ENCODE measurements at places on chromosomes 7 and 10.

- DNase-seq: no peak
Observed at GRCh38 chr10:14356921-14357320, 26.2 kb upstream of the FRMD4A start.

DNA sequence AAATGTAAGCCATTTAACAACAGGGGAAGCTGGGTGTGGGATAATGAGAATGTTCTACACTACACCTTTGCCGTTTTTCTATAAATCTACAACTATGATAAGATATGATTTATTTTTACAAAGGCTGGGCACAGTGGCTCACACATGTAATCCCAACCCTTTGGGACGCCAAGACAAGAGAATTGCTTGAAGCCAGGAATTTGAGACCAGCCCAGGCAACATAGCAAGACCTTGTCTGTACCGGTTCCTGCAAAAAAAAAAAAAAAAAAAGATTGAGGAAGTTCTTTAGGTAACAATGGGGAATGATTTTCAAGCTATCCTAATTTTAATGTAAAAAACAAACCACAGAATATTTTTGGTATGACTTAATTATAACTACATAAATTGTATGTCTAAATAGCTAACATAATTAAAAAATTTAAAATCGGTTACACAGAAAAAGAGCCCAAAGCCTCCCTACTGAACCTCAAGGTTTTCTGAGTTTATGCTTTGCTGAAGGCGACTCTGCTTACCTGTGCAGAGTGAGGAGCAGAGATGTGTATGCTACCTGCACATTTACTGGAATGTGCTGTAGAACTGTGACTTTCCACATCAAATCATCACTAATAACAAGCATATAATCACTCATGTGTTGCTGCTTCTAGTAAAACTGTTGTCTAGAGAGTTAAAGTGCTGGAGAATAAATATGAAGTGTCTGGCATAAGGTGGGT lies 163.4 kb downstream of the ATE1 start:
- no peak for DNase-seq

DNA sequence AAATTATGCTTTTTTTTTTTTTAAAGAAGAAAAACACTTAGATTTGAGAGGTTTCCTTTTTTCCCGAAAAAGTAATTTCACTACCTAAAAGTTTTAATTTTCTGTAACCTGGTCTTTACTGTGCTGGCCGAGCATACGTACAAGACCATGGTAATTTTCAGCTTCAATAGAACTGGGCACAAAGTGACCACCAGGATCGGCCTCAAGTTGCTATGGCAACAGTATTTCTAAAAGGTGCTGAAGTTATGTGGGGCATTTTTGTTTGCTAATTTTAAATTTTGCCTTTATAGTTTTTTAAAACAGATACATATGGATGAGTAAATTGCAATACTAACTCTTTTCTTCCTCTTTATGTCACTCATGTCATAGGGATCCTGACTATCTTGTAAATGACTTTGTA lies 69.4 kb downstream of the FAM204A start:
- no peak for DNase-seq

- DNase-seq: no peak
Observed at GRCh38 chr10:112404617-112405016, 30.7 kb downstream of the ACSL5 start.

DNA sequence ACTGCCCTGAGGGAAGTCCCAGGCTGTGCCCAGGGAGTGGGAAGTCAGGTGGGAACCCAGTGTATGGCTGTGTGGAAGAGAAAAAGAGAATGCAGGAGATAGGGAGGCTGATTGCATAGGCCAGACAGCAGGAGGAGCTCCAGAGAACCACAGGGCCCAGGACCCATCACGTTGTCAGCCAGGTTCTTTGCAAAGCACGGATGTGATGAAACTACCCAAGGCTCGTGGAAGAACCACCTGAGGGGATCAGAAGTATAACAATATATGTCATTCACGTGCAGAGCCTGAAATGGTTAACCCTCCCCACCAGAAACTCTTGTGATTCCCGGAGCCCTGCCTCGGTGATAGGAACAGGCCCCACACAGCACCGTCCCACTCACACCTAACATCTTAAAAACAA lies 83.6 kb downstream of the LARP4B start:
- DNase-seq: no peak

GRCh38 chr7:16592395-16592794 lies 53.2 kb downstream of the ANKMY2 start:
- no peak for DNase-seq

DNA sequence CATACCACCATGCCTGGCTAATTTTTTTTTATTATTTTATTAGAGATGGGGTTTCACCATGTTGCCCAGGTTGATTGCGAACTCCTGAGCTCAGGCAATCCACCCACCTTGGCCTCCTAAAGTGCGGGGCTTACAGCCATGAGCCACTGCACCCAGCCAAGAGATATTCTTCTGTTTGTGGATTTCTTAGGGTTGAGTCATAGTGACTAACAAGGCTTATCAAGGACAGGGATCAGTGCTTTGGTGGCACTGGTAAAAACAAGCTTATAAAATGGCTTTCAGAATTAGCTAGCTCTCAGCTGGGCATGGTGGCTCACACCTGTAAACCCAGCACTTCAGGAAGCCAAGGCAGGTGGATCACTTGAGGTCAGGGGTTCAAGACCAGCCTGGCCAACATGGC lies 122.4 kb downstream of the ZNF248 start:
- no peak for DNase-seq

DNA sequence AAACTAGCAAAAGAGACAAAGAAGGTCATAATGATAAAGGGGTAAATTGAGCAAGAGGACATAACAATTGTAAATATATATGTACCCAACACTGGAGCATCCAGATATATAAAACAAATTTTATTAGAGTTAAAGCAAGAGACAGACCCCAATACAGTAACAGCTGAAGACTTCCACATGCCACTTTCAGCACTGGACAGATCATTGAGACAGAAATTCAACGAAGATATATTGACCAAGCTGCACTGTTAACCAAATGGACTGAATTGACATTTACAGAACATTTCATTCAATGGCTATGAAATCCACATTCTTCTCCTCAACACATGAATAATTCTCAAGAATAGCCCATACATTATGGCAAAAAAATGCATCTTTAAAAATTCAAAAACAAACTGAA lies 378.2 kb downstream of the PTPRN2 start:
- DNase-seq: no peak

GRCh38 chr10:43683451-43684291 lies 35.0 kb upstream of the ZNF32 start:
- DNase-seq: peak; percentile 18

DNA sequence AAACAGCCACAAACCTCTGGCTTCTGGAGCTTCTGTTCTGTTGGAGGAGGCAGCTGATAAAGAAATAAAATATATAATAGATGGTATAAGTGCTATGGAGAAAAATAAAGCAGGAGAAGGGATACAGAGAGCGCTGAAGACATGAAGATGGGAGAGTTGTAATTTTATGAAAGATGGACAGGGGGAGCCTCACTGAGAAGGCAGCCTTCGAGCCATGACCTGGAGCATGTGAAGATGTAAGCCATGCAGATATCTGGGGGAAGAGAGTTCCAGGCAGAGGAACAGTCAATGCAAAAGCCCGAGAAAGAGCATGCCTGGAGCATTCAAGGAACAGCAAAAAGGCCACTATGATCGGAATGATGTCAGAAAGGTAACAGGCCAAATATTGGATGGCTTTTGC lies 187.5 kb downstream of the KIAA1217 start:
- DNase-seq: no peak

DNA sequence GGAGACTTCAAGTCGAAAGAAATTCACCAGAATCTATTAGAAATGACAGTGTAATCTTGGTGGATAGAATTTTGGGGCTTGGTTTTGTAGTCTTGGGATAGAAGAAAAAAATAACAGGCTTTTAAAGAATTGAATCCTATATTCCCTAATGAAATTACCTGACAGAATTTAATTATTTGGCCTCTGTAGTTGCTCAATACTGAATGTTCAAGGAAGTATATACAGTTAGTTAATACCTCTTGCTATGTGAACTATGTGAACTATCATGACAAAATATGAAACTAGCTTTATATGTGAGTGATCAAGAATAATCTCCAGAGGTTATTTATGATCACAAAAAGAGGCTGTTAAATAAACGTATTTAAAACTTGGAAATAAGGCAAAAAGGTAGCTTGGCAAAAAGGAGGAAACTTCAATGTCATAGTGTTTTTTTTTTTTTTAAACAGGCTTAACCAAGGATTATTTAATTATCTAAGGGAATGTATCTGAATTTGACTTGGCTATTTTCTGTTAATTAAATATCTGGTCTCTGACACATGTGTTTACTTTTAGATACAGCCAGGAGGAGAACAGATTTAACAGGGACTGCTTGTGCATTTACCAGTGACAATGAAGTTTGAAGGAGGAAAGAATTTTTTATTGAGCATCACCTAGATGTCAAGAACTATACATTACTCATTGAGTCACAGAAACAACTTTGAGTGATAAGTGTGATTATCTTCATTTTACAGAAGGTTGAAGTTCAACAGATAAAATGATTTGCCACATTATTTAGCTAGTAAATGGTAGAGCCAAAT lies 11.5 kb upstream of the CASD1 start:
- no peak for DNase-seq

DNA sequence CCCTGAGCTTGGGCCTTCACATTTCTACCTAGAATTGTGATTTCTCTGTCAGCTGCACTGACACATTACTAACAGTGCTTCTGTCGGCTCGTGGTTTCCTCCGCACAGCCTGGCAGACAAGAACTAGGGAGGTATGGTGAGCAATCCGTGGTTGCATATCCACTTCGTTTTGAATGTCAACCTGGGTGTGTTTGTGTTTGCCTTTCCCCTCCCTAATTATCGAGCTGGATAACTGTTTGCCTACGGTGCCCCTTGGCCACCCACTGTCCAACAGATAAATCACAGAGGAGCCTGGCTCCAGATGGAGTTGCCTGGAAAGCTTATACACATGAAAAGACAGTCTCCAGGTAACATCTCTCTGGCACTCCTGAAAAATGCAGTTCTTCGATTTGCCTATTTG lies 228.8 kb downstream of the TRIL start:
- DNase-seq: no peak

DNA sequence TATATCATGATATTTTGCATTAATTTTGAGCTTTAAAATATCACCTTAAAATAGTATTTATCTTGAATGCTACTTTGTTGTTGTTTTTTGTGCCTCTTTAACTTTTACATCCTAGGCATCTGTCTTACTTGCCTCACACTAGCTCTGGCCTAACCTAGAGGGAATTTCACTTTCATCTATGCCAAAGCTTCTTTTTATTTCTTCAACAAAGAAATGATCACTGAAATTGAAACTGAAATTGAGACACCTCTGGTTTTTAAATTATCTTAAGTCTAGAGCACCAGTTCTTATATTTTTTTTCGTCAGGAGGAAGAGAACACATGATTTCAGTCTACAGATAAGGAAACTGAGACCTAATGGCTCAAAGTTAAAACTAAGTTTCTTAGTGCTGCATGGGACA lies 3.5 kb upstream of the SCIN start:
- DNase-seq: no peak

- DNase-seq: no peak
Observed at GRCh38 chr7:22348379-22348778, 8.6 kb downstream of the RAPGEF5 start.

GRCh38 chr10:94315975-94316464 lies 46.7 kb downstream of the NOC3L start:
- DNase-seq: no peak

- no peak for DNase-seq
Observed at GRCh38 chr7:22882106-22882505, 59.5 kb upstream of the TOMM7 start.

Measured in activated T-cell treated with anti-CD3 and anti-CD28 coated beads for 48 hours (primary cell).